ENCODE measurements at places on chromosomes 2 and 18.

DNA sequence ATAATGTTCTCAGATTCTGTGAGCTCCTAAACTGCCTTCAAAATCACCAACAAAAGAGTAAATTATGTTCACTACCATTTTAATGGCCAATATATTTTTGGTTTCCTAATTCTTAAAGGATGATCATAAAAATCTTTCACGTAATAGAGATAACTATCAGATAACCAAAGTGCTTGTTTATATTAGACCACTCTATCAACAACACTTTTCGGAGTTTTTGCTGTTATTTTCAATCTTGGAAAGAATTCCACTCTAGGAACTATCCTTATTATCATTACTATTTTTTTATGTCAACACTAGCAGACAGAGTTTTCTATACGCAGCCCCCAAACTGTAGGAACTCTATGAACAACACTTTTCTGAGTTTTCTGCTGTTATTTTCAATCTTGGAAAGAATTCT, 782.5 kb upstream of the ZEB2 start:
- no peak for DNase-seq

DNA sequence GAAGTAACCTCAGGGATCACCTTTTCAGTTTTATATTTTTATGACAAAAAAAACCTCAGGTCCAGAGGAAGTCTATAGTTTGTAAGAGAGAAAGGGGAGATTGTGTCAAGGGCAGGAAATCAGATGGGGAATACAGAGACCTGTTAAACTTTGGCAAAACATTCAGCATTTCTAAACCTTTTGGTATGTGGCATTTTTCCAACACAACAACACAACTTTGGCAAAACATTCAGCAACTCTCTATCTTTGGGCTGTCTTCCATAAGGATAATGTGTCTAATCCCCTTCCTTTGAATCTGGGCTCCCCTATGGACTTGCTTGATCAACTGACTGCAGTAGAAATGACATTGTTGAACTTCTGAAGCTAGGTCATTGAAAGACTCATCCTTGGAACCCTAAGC, 220.6 kb upstream of the CCDC68 start:
- no peak for DNase-seq

GRCh38 chr2:83528767-83529166, 930.3 kb downstream of the SUCLG1 start:
- DNase-seq, result no peak

GRCh38 chr2:11490194-11490593, 24.2 kb upstream of the E2F6 start:
- DNase-seq, result no peak

GRCh38 chr2:142075826-142076225, 55.0 kb downstream of the LRP1B start:
- no peak for DNase-seq

GRCh38 chr2:201558232-201558631, 85.1 kb downstream of the TMEM237 start:
- DNase-seq, result no peak

GRCh38 chr18:44869533-44869932, 188.8 kb downstream of the SETBP1 start:
- no peak for DNase-seq

- DNase-seq, result no peak
Measured at GRCh38 chr2:150610670-150611279, 123.3 kb upstream of the RND3 start.

- no peak for DNase-seq
Measured at GRCh38 chr2:146807568-146808168, 1037.2 kb upstream of the ACVR2A start.

GRCh38 chr2:236581546-236581945, 11.9 kb downstream of the ACKR3 start:
- no peak for DNase-seq

DNA sequence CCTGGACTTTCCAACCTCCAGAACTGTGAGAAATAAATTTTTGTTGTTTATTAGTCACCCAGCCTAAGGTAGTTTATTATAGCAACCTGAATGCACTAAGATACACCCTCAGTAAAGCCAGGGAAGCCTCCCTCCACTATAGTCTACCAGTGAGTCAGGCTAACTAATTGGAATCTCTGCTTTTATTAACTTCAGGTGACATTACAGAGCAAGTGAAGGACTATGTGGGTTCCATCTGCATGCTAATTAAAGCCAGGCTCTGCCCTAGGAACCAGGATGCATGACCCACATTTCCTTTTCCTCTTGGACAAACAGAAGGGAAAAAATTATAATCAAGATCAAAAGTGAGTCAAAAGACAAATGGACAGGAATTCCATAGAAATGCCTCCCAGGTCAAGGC, 56.1 kb downstream of the ZC3H8 start:
- no peak for DNase-seq

- no peak for DNase-seq
Measured at GRCh38 chr18:13494871-13495445, 231.4 kb downstream of the FAM210A start.

DNA sequence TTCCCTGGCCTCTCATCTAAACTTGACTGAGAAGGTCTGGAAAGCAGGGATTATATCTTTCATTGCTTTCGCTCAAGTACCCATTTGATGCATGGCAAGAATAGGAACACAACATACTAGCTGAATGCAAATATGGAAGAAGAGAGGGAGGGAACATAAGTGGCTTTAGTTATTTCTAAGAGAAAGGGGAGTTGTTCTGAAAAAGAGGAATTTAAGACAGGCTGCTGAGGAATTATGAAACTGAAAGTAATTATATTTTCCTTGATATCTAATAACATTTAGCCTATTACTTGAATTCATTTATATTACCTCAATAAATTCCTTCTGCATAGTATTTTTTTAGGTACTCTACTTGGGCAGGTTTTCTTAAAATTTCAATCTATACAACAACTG, 105.8 kb upstream of the TTN start:
- no peak for DNase-seq
